Amygdala (tissue), 56 donors: ENCODE measurements at places on chromosomes 11 and 22.
A peak's percentile ranks its signal among the peaks of the same experiment; 100 is the strongest.

GRCh38 chr22:46531581-46532175, 5.7 kb downstream of the CELSR1 start:
- no peak for DNase-seq

GRCh38 chr11:12375720-12376119, 1.7 kb upstream of the PARVA start:
- no peak for DNase-seq

DNA sequence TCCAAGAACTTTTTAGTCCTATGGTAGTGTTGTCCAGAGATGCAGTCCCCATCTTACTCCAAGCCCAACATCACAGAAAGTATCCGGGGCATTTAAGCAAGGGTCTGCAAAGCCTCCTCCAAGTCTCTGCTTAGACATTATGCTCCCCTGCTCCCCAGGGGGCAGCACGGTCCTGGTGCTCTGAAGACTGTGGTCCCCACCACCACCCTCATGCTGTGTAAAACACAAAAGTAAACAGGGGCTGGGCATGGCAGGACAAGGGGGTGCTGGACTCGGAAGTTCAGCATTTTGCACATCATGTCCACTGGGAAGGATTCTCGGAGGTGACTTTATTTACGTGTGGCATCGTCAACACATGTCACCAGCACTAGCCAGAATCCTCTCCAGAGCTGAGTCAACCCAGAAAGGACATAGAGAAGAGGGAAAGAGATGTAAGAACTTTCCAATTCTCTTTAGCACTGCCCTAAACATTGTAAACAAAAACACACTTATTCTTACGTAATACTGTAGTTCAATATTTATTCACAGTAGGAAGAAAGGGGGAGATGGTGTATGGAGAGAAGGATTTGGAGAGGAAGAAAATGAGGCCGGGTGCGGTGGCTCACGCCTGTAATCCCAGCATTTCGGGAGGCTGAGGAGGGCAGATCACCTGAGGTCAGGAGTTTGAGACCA, 37.7 kb downstream of the TCIRG1 start:
- no peak for DNase-seq

- no peak for DNase-seq
Measured at GRCh38 chr11:130100381-130101095, 30.8 kb downstream of the APLP2 start.

DNA sequence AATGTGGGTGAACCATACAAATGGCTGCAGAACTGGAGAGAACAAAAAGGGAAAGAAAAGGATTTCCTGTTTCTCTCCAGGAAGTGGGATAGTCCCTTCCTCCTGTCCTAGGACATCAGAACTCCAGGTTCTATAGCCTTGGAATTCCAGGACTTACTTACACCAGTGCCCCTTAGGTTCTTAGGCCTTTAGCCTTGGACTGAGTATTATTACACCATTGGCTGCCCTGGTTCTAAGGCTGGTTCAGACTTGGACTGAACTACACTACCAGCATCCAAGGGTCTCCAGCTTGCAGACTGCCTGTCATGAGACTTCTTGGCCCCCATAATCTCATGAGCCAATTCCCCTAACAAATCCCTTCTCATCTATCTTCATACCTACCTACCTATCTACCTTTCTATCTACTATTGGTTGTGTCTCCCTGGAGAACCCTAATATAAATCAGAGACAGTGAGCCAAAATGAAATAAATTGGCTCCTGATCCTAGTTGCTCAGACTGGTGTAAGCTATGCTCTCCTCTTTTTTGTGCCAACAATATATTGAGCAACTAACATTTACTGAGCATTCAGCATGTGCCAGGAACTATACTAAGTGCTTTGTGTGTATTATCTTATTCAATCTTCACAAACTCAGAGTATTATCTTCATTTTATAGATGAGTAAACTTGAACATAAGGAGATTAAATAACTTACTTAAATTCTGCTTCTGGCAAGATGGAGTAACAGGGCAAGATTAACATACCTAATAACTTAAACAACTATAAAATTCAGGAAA, 303.7 kb downstream of the TTC28 start:
- DNase-seq, result no peak

- no peak for DNase-seq
Measured at GRCh38 chr11:85021058-85021457, 606.1 kb downstream of the DLG2 start.

- no peak for DNase-seq
Measured at GRCh38 chr11:9806946-9807687, 143.2 kb downstream of the SWAP70 start.

DNA sequence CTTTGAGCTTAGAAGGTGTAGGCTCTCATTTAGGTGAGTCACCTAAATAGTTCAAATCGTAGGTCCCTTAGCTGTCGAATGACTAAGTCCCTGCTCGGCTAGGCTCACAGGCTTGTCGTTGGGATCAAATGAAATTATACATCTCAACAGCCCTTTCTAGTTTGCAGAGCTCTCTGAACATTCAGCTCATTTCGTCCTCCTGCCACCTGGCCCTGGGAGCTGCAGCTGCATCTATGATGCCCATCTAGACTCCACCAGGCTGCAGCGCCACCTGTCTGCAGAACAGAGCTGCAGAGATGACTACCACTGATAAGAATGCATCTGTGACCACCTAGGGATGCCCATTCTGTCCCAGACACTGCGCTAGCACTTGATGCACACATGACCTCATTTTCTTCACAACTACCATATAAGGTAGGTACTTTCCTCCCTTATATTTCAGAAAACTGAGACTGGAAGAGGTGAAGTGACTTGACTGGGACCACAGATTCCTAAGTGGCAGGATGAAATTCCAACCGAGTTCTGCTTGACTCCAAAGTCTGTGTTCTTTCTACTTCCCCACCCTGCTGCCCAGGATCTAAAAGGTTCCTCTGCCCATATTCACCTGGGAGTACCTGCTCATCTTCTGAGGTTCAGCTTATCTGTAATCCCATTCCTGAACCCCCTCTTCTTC, 141.1 kb upstream of the NARS2 start:
- peak; percentile 52 for DNase-seq

- DNase-seq, result no peak
Measured at GRCh38 chr11:66489636-66490035, 9.4 kb downstream of the DPP3 start.

DNA sequence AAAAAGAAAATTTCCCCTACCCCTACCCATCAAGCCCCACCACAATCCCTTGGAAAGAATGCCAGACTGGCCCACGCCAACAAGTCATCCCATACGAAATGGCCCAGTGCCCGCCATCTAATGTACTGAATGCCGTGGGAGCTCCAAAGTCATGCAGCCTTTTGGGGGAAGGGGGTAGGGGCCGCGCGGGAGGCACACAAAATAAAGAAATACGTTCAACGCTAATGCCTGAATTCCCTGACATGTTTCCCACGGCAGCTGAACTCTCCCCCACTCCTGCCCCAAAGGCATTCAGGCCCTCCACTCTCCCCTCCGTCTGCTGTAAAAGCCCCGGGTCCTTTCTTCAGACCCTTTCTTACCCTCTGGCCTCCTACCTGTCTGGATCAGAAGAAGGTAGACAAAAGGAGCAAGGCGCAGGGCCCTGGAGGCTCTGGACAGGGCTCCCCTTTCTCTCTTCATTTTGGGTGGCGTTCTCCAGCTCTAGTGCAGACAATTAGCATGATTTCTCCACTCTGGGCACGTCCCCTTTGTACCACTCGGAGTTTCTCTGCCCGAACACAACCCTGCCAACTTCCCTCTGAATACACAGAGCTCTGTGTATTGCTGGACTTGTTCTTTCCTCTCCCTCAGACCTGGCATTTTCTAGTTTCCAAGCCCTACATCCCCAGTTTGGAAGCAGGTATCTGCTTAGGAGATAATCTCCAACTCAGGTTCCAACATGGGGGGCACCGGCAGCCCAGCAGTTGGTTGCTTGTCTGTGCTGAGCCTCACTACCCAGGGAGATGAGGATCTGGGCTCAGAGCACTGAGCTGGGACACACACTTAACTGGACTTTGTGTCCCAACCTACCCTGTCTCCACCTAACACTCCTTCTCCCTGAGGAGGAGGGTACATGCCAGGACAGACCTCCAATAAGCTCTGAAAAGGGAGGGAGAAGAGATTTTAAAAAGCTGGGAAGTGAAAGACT, at the start of gene HEPACAM:
HEPACAM (minus strand) TSS at position 500 of the 967 bp plus-strand sequence; CDS start at position 459, 41 bp downstream.
- peak; percentile 47 for DNase-seq

DNA sequence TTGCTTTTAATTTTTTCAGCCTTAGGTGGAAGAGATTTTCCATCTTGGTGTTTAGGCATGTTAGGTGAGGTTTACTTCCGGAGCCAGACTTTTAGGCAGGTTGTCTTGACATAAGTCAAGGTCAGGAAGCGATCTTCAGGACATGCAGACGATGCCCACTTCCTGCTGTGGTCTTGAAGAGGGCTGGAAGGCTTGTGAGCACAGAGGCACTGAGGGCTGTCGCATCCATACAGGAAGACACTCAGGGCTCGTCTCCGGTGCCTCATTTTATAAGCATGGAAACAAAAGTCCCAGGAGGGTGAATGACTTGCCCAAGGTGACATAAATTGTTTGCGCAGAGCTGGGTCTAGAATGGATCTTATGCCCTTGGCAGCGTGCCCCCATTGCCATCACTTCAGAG, 30.8 kb downstream of the MARK2 start:
- DNase-seq, result no peak

DNA sequence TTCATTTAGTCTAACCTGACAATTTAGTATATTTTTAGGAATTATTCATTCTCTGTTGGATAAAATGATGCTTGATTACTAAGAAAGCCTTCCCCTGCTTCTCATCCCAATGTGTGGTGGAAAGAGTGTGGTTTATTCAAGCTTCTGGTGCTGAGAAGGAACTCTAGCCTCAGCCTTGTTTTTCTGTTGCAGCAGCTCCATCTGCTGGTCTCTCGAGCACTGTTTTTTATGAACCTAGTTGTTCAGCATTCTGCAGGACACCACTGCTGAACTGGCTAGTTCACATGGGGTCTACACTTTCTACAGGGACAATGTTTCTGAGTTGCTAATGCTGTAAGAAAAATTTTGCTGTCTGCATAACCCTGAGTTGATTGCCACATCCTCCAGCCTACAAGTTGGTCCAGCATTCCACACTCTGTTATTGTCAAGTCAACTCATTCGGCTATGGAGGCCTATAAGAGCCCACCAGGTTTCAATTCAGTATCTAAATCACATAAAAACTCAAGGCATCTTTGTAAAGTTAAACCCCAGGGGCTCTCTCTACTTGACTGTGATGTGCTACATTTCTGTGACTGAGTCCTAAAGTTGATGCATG, 14.3 kb downstream of the OR2AG2 start:
- peak; percentile 4 for DNase-seq

GRCh38 chr11:133677387-133677786, 145.1 kb upstream of the OPCML start:
- no peak for DNase-seq

- DNase-seq, result no peak
Measured at GRCh38 chr11:118641397-118642019, 34.1 kb downstream of the PHLDB1 start.

GRCh38 chr22:35226958-35227647, 30.2 kb upstream of the HMGXB4 start:
- no peak for DNase-seq

GRCh38 chr22:36922711-36923110, 9.3 kb downstream of the CSF2RB start:
- DNase-seq, result no peak

GRCh38 chr22:43479301-43479950, 67.6 kb downstream of the MPPED1 start:
- no peak for DNase-seq

- no peak for DNase-seq
Measured at GRCh38 chr22:41094041-41094593, 1.7 kb downstream of the EP300 start.

DNA sequence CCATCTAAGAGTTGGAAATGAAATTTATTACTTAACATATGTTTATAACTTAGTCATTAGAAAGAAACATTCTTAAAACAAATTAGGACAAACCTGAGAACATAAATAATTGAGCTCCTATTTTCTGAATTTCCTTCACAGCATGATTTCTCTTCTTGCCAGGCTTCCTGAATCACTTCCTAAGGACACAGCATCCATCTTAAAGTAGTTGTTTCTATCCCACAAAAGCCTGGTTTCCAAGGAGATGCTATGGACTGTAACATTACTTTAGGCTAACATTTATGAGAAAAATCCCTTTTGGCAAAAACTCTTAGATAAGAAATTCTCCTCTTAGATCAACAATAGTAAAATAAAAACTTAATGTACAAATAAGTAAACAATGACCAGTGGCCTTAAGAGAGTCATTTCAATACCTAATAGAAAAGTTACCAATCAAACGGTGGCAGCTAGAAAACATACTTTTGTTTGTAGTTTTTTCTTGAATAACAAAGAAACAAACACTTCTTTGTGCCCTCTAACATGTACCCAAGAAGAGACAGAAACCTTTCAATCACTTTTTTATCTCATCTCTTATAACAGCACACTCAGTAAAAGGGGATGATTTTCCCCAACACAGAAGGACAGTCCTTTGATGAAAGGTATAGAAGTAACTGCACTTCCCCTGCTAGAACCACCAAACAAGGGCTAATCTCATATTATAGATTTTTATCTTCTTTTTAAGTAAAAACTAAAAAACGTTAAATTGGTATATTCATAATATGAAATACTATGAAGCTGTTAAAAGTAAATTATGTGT, 74.5 kb downstream of the TTC28 start:
- no peak for DNase-seq

- no peak for DNase-seq
Measured at GRCh38 chr22:25113316-25113721, 86.3 kb upstream of the CRYBB3 start.

GRCh38 chr11:127055236-127055635, 54.7 kb upstream of the KIRREL3 start:
- DNase-seq, result no peak

DNA sequence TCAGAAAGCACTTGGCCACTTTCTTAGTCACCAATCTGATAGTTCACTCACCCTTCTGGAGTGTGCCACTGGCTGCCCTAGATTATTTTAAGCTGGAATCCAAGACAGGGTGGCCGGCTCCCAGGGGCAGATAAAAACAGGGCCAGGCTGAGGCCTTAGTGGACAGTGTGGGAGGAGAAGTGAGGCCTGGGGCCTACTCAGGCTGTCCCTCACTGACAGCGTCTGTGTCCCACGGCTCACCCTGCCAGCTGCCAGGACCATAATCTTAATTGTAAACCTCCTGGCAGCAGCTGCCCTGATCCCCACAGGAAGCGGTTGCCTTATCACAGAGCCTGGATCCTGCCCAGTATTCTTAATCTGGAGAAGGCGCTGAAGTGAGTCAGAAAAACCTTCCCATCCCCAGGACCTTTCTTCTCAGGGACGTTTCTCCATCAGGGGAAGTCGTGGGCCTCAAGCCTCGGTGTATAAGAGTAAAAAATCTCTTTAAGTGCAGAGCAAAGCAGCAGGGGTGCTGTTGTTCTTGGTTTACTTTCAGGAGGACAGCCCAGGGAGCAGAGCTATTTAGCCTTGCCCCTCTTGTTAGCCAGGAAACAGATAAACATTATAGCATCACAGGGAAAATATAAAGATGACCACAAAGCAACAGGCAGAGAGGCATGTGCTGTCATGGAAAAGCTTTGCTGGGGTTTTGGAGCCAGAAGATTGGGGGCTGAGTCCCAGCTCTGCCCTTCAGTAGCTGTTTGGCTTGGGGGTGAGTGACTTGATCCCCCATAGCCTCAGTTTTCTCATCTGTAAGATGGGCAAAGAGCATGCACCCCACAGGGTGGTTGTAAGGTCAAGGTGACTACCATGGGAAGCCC, 39.6 kb downstream of the TSPAN18 start:
- DNase-seq, result no peak
